A549 treated with AZD2906 at 1 μM for 4 hours (cell line): ENCODE measurements at places on chromosomes 13 and 19. TPM values are rescaled to one million over a fixed set of nuclear protein-coding genes. Genes with fewer than 3 reads are reported as not detected.

The DIRAS1 gene
- total RNA-seq: 3.2 to 4.0 TPM (median 3.9 TPM) in 5 replicates

The CGB3 gene
- total RNA-seq: not detected in 5 replicates

The ZNF723 gene
- total RNA-seq: not detected in 5 replicates

The ZNF878 gene
- not detected in 5 replicates for total RNA-seq

The PPM1N gene
- total RNA-seq: 6.2 to 9.9 TPM (median 6.9 TPM) in 5 replicates

The ILF3 gene
- total RNA-seq: 153 to 165 TPM (median 160 TPM) in 5 replicates

The ZNF681 gene
- total RNA-seq: 0.01 TPM in 1 of 5 replicates, not detected in the others

The PBX4 gene
- 0.93 to 2.3 TPM (median 2.2 TPM) in 5 replicates for total RNA-seq

The MBD3L3 gene
- not detected in 5 replicates for total RNA-seq

The DZIP1 gene
- total RNA-seq: 10.6 to 12.3 TPM (median 11.6 TPM) in 5 replicates

The ZNF132 gene
- total RNA-seq: 0.07 to 0.11 TPM (median 0.09 TPM) in 5 replicates

The HSH2D gene
- total RNA-seq: 0.06 to 0.09 TPM (median 0.08 TPM) in 4 of 5 replicates, not detected in the other
